ENCODE measurements at places on chromosomes 3 and 15. TPM values are rescaled to one million over a fixed set of nuclear protein-coding genes. Genes with fewer than 3 reads are reported as not detected.

DNA sequence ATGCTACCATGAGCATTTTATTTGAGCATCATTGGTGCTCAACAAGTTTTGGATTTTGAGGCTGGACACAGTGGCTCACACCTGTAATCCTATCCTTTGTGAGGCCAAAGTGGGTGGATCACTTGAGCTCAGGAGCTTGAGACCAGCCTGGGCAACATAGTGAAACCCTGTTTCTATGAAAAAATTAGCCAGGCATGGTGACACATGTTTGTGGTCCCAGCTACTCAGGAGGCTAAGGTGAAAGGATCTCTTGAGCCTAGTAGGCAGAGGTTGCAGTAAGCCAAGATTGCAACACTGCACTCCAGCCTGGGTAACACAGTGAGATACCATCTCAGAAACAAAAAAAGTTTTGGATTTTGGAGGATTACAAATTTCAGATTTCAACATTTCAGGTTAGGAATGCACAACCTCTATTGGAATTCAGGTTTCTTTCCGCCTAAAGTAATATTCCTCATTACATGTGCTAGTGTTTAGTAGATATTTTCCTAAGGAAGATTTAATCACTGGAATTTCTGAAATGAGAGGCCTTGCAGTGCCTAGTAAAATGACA, 27.6 kb downstream of the CNOT10 start:
- no peak for DNase-seq

GRCh38 chr3:78405745-78406144, 1362.1 kb downstream of the ROBO1 start:
- no peak for DNase-seq

DNA sequence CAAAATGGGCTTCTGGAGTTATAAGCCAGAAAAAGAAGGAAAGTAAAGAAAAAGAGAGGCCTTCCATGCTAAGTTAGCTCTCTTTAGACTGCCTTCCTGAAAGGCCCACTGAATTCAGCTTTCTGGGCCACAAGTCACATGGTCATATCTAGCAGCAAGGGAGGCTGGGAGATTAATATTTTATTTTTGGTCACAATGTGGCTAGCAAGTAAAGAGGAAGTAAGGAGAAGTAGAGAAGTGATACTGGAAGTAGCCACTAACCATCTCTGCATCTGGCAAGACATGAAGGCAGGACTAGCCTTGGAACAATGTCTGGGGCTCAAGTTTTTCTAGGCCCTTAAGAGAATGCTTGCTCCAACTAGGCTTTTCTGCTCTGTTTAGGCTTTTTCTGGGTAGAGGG, 81.8 kb upstream of the UBE2E1 start:
- DNase-seq, result no peak

DNA sequence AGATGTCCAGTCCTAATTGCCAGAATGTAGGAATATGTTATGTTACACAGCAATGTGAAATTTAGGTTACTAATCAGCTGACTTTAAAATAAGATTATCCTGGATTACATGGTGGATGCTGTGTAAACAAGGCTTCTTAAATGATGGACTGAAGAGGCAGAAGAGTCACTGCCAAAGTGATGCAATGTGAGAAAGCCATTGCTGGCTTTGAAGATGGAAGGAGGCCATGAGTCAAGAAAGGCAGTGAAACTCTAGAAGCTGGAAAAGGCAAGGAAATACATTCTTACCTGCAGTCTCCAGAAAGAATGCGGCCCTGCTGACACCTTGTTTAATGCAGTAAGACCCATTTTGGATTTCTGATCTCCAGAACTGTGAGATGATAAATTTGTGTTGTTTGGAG, 179.1 kb upstream of the ZPLD1 start:
- DNase-seq, result no peak

DNA sequence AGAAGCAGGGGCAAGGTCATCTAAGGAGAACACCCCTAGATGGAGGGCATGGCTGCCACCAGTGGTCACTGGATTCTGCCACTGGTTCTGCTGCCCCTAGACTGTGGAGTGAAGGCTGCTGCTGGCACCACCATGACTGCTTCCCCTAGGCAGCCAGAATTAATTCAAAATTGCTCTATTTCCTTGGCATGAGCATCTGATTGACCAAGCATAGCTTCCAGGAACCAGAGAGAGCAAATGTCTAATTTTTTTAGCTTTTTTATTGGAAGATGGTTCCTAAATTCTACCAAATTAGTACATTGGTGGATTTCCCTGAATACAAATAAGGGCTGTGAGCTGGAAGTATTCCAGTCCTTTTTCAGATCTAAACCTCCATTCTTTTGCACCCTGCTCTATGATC, 270.2 kb upstream of the GBE1 start:
- DNase-seq, result no peak

- no peak for DNase-seq
Observed at GRCh38 chr3:100067589-100067988, 46.7 kb downstream of the FILIP1L start.

DNA sequence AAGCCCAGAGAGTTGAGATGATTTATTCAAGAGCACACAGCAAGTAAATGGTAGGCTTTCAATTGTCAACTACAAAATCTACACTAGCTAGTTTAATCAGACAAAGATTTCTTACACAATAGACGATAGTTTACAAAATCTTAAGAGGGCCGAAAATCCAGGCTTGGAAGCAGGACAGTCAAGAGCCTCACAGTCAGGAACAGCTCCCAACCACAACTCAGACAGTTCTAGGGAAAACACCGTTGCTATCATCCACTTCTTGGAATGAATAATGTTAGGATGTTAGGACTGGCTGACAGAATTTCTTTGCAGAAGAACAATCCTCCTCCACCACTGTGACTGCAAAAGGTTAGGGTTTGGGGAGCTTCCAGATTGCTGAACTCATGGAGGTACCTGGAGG, 290.8 kb upstream of the ZPLD1 start:
- DNase-seq, result no peak

GRCh38 chr3:159805411-159805772, 183.2 kb upstream of the IL12A start:
- no peak for DNase-seq

- no peak for DNase-seq
Observed at GRCh38 chr15:82810061-82810889, 847 bp downstream of the WHAMM start.

DNA sequence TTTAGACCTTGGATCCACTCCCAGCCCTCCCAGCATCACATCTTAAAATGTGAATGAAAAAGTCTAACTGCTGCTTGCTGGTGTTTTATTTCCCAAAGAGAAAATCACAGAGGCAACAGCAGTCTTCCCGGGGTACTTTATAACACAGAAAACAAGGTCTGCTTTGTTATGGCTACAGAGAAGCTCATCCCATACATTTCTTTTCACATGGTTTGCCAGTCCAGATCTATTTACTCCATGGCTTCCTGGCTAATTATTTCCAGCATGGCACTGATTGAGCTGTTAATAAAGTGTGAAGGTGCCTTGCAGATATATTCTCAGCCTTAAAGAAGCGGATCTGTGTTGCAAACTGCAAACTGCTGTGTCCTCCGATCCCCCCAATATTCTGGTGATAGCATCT, 466.1 kb upstream of the CFAP20DC start:
- no peak for DNase-seq

- DNase-seq, result no peak
Observed at GRCh38 chr3:62823461-62824050, 51.7 kb downstream of the CADPS start.

DNA sequence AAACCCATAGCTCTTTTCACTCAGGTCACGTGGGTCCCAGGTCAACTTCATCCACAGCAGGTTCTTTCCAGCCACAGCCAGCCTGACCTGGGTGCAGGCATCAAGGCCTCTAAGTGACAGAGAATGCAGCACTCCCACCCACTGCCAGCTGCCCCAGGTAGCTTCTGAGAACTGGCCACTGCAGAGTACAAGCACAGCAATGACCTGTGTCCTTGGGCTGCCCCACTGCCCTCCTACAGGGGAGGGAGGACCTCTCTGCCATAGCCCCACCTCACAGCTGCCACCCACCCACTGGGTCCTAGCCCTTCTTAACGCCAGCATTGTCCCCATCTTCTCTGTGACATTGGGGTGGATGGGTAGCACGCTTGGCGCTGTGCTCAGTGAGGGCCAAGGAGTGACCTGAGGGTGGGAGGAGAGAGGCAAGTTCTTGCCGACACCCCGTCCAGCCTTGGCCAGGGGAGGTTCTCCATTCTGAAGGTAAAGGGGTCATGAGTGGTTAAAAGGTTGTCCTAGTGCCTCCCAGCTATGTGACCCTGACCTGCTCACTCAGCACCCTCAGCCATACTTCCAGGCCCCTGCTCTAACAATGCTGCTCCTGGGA, 12.4 kb downstream of the CISH start:
- DNase-seq, result no peak

GRCh38 chr3:46734773-46735172, 17.1 kb upstream of the PRSS50 start:
- DNase-seq, result no peak

- no peak for DNase-seq
Observed at GRCh38 chr3:188205992-188206416, 52.0 kb downstream of the LPP start.

DNA sequence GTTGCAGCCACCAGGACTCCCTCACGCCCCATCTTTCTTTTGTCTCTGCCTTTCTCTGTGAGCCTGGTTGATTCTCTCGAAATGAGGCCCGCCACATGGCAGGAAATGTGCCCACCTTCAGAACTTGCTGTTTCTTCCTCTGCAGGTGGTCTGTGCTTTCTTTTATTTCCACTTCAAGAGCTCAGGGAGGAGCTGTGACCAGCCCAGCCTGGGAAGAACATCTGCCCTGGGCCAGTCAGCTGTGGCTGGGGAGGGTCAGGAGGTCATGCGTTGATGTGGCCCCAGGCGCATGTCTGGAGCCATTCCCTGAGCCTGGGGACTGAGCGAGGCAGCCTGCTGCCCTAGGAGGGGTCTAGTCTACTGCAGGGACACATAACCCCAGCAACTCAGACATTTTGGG, 8.0 kb downstream of the FBLN2 start:
- DNase-seq, result no peak

GRCh38 chr3:117393119-117393518, 683.5 kb downstream of the TUSC7 start:
- no peak for DNase-seq

GRCh38 chr3:4825436-4826236, 153.6 kb upstream of the BHLHE40 start:
- DNase-seq, result no peak

DNA sequence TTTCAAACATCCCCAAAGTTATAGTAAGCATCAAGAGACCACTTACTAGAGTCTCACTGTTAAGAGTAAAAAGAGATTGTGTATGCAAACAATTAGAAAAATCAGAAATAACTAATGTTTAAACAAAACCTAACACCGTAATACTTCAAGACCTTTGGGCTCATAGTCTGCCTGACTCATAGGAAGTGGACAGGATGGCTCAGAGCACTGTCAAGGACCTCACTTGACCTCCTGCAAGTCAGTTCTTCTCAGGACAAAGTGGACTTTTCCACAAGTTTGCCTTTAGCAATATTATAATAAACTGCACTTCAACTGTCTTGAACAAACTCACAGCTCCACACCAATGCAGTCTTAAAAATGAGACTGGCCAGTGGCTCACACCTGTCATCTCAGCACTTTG, 34.8 kb downstream of the IL12A start:
- DNase-seq, result no peak

- DNase-seq, result no peak
Observed at GRCh38 chr3:168273036-168273435, 177.3 kb upstream of the GOLIM4 start.

DNA sequence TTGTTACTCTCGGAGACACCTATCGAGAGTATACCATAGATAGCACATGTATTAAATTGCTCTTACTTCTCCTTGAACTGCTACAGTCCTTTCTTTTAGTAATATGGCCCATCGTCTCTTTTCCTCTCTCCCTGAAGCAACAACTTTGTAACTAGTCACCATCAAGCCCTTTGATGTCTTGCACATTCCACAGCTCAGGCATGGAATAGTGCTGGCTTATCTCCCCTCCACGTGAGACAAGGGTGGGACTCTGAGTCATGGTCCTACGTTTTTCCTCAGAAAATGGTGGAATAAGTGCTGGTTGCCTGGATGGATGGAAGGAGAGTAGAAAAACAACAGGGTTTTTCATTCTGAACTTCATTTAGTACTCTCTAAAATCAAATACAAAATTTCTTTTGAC, 163.3 kb upstream of the MBNL1 start:
- DNase-seq, result no peak

- no peak for DNase-seq
Observed at GRCh38 chr3:8953313-8953712, 10.0 kb downstream of the RAD18 start.

GRCh38 chr15:65525622-65526021, 4.6 kb upstream of the HACD3 start:
- no peak for DNase-seq

DNA sequence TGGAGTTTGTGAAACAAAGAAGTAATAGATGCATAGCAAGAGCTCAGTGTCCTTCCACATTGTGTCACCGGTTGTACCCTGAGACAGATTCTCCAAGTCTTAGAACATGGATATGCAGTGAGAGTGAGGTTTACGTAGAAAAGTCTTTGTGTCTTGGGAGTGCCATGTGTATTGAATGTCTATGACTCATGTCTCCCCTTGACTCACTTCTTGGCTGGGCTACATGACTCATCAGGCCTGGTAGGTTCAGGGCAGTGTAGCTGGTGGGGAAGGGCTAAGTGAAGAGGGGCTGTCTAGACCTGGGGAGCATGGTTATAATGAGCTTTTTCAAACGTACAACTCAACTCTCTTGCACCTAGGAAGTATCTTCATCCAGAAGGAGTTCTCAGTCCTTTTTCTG, 167.4 kb downstream of the GAP43 start:
- no peak for DNase-seq

GRCh38 chr3:160041465-160041864, 52.8 kb downstream of the IL12A start:
- no peak for DNase-seq

GRCh38 chr15:34941185-34941698, 28.3 kb downstream of the AQR start:
- DNase-seq, result no peak

GRCh38 chr3:3170998-3171397, 8.5 kb downstream of the CRBN start:
- no peak for DNase-seq

- DNase-seq, result no peak
Observed at GRCh38 chr3:127669541-127670228, 3.1 kb upstream of the ABTB1 start.

DNA sequence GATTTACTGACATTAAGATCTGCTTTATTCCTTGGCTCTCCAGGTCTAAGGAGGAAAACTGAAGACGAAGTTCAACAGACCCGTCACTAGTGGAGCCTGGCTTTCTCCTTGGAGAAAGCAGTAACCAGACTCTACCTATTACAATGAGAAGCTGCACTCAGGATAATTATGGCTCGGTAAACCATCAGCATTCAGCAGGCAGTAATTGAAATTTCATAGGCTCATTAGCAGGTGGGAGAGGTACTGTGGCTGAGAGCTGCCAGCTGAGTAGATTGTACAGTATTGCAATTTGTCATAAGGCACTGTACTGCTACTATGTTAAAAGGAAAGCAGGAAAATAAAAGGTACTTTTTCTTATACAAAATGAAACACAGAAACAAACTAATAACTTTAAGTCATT, 51.2 kb downstream of the CHAC1 start:
- DNase-seq, result no peak

GRCh38 chr3:108897883-108898282, 55.8 kb downstream of the GUCA1C start:
- DNase-seq, result no peak

- DNase-seq, result no peak
Observed at GRCh38 chr15:49044766-49045606, 1.3 kb downstream of the SECISBP2L start.

VGLL3 gene
- polyA plus RNA-seq, result 7.0 TPM

HTR3E gene
- not detected for polyA plus RNA-seq

SLC27A2 gene
- 81.2 TPM for polyA plus RNA-seq

CPNE9 gene
- polyA plus RNA-seq, result not detected

TGM5 gene
- polyA plus RNA-seq, result not detected

GPR156 gene
- polyA plus RNA-seq, result 3.0 TPM

GPR27 gene
- polyA plus RNA-seq, result 12.6 TPM

CCR9 gene
- polyA plus RNA-seq, result 0.08 TPM

SKOR1 gene
- polyA plus RNA-seq, result 0.73 TPM

CLRN1 gene
- not detected for polyA plus RNA-seq
